Activated T-helper 2 cell treated with anti-CD3 and anti-CD28 coated beads, Interferon-gamma antibody, Interleukin-2, Interleukin-4, amounts not matched to agents 10 μg/mL and 5 μg/mL and 100 μg/mL, durations not matched to agents 14 hours and 24 hours and 36 hours (primary cell): ENCODE measurements at places on chromosomes 5 and 9.

DNA sequence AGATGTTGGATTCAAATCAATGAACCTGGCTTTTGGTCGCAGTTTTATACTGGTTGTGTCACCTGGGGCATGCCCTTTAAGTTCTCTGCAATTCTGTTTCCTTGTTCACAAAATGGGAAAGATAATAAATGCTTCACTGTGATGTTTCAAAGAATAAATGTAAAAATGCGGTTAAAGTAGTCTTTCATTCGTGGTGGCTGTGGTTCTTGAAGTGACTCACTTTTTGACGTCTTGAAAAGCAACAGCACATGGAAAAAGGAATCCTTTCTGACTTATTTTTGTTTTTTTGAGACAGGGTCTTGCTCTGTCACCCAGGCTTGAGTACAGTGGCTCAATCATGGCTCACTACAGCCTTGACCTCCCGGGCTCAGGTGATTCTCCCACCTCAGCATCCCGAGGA is 88.4 kb upstream of the SLIT3 start:
- DNase-seq = no peak

DNA sequence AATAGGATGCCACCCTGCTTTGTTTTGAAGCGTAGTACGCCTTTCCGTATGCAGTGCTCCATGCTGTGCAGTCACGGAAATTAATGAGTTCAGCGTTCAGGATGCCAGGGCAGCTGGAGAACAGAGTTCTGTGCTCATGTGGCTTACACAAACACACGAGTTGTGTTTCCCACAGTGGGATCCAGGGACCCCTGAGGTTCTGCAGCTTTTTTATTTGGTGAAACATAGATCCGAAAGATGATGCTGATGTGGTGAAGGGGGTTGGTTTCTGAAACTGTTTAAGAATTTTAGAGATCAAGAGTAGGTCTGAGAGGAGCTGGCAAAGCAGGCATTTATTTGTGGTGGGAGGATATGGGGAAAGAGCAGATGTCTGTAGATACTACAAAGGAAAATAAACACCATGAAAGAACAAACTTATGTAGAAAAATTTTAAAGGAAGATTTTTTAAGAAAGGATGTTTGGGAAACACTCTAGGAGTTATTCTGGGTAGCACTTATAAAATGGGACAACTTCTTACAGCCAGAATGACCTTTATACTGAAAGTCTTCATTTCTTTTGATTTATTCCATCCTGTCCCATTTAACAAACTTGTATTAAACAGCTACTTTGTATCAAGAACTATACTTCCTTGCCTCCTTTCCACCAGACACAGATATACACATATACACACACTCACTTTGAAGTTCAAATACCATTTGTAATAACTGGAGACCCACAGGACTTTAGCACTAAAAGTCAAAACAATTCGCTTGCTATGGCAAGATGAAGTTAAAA is 52.7 kb downstream of the ITGA1 start:
- DNase-seq = no peak

- DNase-seq = no peak
These were observed 21.7 kb downstream of the F2RL2 start for GRCh38 chr5:76601470-76601869.

DNA sequence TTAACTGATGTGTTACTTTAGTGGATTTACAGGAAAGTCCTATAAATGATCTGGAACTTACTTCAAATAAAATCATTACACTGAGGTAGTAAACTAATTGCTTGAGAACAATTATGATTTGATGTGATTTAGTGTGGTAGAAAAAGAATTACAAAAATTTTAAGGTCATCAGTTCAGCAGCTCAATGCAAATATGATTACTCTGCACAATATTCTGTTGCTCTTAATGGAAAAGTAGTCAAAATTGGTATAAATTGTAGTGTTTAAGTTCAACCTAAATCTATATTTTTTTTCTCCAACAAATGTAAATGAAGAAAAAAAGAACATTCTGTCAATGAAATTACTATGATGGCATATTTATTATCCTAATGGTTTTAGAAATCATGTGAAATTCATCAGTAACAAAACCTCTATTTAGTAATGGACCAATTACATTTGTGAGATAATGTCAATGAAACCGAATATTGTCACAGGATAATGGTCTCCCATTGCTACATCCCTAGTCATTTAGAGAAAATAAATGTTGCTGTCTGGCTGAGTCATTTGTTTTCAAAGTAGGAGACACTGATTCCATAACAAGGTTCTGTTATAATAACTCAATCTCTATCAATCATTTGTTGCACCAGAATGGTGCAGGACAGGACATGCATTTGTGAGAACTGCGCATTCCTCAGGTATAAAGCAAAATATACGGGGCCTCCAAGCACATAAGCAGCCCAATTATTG is 177.1 kb downstream of the NFIB start:
- no peak for DNase-seq

DNA sequence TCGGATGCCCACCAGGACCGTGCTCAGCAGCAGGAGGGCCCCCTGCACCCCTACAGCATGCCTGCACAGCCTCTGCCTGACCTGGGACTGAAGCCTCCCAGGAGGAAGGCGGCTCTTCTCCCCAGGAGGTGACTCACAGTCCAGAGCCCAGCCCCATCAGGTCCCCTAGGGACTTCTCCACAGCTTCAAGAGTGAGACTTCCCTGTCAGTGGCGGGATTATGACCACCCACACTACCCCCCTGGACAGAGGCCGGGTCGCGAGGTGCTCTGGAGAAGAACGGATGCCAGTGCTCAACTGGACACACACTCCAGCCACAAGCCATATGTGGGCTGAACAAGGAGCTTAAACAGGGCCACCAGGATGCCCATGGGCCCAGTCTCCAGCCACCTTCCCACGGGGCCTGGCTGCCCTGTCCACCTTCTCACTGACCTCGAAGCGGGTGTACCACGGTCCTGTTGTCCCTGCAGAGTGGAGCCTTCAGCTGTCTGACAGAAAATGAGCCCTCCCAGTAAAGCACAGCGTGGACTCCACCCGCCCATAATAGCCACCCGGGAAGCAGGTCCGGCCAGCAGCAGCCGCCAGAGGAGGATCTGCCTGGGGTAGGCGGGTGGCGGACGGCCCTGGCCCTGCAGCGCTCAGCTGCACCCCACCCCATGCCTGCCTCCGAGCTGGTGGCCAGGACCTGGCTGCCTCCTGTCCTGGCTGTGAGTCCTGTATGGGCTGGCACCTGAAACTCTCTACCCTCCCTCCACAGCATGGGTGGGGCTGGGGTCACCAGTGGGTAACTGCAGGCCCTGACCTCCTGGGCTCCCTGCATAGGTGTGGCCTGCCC is 54.7 kb downstream of the SEMA4D start:
- DNase-seq = no peak

- DNase-seq = no peak
These were observed 1070.3 kb upstream of the CDH18 start for GRCh38 chr5:21058289-21058688.

DNA sequence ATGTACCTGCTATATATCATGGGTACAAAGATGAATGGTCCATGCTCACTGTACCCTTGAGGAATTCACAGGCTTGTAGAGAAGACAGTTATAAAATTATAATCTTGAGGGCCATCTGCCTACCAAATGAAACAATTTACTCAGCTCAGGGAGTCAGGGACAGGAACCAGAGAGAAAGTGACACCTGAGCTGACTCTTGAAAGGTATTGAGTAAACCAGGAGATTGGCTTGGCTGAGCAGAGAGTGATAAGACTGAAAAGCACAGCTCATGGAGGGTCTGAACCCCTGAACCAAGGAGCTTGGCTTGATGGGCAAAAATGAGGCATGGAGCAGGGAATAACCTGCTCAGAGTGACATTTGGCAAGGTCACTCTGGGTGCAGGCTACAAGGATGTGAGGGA is 147.3 kb downstream of the FAM114A2 start:
- DNase-seq = no peak

GRCh38 chr9:85151162-85151561 is 481.6 kb downstream of the NTRK2 start:
- no peak for DNase-seq

- no peak for DNase-seq
These were observed 679.9 kb downstream of the ISL1 start for GRCh38 chr5:52063186-52063585.

GRCh38 chr5:31924005-31924404 is 250.1 kb downstream of the GOLPH3 start:
- DNase-seq = no peak

GRCh38 chr9:73741316-73741715 is 589.7 kb downstream of the ANXA1 start:
- no peak for DNase-seq

GRCh38 chr5:10635257-10635866 is 71.5 kb downstream of the ANKRD33B start:
- peak; percentile 69 for DNase-seq

- DNase-seq = no peak
These were observed 89.8 kb downstream of the FGF10 start for GRCh38 chr5:44299394-44299793.

DNA sequence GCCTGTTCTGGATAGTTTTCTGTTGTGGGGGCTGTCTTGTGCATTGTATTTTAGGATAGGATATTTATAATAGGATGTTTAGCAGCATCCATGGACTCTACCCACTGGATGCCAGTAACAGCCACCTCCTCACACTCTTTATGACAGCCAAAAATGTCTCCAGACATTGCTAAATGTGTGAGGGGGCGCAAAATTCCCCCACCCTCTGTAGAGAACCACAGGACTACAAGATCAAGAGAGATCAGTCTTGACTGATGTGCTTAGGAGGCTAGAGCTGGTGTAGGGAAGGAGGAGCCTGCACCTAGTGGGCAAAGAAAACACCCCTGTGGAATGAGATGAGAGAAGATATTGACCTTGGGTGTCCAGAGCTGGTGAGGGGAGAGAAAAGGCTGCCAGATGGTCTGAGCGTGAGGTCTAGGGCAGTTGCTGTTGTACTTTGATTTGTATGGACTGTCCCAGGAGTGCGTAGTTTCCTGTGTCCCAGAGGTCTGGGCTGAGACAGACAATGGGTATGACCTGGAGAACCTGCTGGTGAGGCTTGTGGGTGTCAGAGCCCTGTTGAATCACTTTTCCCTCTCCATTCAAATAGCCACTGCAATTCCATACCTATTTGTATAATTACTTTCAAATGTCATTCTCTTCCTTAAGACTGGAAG is 16.3 kb downstream of the DAPK1 start:
- no peak for DNase-seq

- peak; percentile 9 for DNase-seq
These were observed 650 bp downstream of the ELP1 start for GRCh38 chr9:108933231-108933717.

GRCh38 chr9:76037587-76038225 is 147.2 kb downstream of the PCSK5 start:
- no peak for DNase-seq

DNA sequence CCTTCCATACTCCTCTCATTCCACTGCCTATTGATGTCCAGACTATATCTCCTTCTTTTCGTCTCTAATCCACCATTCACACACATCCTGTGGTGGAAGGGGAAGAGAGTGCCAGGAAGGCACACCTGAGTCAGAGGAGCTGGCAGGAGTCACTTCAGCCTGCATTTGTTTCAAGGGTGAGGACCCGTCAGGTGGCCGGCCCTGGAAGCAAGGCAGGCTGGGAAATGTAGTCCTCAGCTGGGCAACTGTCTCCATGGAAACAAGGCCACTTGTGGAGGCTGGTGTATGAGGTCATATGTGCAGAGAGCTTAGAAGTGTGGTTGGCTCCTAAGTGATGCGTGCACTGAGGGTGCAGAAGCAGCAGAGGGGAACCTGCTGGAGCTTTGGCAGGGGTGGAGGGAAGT is 278.4 kb downstream of the NSG2 start:
- DNase-seq = no peak

GRCh38 chr5:36717131-36717695 is 110.8 kb downstream of the SLC1A3 start:
- DNase-seq = no peak

DNA sequence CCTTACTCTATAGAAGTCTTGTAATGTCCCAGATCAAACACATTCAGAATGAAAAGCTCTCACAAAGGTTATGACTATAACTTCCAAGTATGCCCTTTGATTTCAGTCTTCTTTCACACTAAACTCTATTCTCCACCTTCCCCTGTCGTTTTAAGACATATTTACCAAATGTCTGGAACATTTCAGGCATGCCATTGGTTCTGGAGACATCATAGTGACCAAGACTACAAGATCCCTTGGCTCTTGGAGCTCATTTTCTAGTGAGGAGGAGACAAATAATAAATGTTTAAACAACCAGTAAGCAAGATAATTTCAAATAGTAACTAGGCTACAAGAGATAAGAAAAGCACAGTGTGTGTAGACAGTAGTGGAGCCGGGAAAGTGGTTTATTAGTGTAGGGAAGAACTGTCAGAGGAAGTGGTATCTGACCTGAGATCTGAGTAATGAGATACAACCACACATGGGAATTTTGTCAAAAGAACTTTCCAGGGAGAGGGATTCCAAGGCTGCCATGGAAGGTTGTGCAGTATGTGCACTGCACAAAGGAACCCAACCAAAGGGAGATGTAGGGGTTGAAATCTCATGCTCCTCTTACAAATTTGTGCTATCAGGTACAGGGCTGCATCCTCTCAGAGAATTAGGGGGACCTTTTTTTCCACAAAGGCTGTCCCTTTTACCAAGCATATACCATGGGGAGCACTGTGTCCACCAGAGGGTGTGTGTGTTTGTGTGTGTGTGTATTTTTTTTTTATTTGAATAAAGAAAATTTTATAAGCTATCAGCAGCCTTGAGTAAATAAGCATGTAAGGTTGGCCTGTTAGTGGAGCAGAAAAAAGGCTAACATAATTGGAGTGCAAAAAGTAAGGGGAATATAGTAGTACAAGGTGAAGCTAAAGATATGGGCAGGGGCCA is 1279.1 kb upstream of the WWC1 start:
- no peak for DNase-seq

- no peak for DNase-seq
These were observed 245.0 kb downstream of the TAF11L14 start for GRCh38 chr5:17879276-17879675.

- DNase-seq = no peak
These were observed 17.8 kb downstream of the DMRT1 start for GRCh38 chr9:859251-859650.

- no peak for DNase-seq
These were observed 244.1 kb downstream of the ELAVL2 start for GRCh38 chr9:23581931-23582330.

DNA sequence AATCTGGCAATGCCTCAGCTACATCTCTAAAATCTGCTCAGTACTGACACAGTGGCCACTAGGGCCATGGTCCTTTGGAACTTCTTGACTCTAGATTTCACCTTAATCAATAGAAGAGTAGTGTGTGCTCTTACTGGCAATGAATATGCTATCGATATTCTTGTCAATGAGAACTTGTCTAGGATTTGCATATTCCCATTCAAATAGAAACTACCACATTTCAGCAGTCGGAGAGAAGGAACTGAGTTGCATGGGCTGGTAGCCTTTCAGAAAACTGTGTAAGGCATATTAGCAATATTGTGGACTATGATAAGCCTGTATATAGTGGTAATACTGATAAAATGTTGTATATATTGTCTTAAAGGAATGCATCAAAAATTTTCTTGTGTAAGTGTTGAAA is 45.3 kb upstream of the NAA35 start:
- DNase-seq = no peak

- DNase-seq = no peak
These were observed 121.6 kb downstream of the OXCT1 start for GRCh38 chr5:41748631-41749030.

GRCh38 chr5:131252824-131253171 is 11.1 kb upstream of the CDC42SE2 start:
- peak; percentile 79 for DNase-seq
